Epithelial cell of proximal tubule (primary cell): ENCODE measurements at places on chromosomes 12 and 14. TPM values are rescaled to one million over a fixed set of nuclear protein-coding genes. Genes with fewer than 3 reads are reported as not detected.
A peak's percentile ranks its signal among the peaks of the same experiment; 100 is the strongest.

The RNFT2 gene
- total RNA-seq: 4.3 and 10.5 TPM in 2 replicates

DNA sequence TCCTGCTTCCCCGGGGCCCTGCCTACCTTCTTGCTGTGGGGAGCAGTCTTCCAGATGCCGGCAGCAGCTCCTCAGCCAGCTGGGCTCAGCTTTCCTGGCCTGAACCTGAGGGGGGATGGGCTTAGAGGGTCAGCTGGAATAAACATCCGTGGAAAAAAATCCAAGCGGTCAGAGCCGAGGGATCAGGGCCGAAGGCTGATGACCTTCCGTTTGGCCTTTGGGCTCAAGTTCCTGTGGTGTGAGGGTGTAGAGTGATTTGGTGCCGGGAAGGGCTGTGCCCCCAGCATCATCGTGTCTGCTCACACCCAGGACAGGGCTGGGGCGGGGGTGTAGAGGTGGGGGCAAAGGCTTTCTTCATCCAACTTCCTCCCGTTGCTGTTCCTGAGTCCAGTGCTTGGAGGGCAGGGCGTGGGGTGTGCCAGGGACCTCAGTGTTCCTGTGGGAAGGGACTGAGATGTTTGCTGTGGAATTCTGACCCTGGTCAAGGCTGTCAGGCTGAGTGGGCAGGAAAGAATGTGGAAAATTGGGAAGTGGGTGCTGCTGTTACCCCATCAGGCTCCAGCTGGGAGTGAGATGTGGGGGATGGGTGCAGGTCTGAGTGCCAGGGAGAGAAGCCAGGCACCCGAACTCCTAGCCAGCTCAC, 2.6 kb downstream of the SMIM41 start:
- no peak for DNase-seq

- DNase-seq: no peak
These were observed 28.4 kb downstream of the DGLUCY start for GRCh38 chr14:91142214-91142668.

DNA sequence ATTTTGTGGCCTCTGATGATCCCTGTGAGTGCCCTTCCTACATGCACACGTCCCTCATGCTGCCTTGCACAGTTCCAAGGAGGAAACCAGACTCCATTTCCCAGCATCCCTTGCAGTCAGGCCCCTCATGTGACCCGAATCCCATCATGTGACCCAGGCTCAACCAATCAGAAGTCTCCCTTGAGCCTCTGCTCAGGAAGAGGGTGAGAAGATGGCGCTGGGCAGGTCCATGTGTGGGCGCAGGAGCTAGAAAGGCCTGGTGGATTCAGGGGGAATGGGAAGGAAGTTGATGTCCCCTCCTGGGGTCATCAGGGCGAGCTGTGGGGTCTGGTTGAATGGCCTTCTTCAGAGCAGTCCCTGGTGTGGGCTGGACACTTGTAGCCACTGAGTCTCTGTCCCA, 240.5 kb downstream of the ADGRD1 start:
- DNase-seq: no peak

The VDR gene
- 4.7 and 6.7 TPM in 2 replicates for total RNA-seq

DNA sequence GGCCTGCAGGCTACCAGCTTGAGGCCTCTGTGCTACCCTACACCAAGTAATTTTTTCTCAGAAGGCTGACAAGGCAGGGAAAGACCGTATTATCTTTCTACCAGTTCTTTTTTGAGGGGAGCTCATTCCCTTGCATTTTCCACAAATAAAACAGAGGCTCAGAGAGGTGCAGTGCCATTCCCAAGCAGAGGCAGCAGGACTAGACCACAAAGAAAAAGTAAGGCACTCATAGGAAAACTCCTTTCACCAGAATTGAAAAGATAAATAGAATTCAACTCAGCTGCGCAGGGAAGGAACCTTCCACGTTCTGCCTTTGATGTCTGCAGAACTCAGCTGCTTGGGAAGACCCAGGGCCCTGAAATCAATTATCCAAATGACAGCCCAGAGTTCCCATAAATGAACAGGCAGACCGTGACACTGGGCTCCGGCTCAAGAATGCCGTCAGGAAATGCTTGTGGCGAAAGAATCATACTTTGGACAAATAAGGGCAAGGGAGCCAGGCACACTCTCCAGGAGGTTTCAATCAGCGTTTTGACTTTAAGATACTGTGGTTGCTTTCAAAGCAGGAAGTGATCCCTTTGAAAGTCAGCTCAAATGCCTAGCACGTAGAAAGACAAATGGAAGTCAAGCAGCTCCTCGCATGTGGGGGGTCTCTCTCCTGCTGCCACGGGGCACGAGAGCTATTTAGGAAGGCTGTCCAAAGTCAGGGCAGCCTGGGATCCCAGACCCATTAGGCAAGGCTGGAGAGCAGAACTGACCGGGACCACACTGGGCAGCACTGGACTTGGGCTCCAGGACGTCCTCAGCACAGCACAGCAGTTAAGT, 14.0 kb downstream of the KCTD10 start:
- peak; percentile 87 for DNase-seq

GRCh38 chr12:118357257-118358007, 15.3 kb downstream of the TAOK3 start:
- DNase-seq: no peak
